Left renal cortex interstitium (tissue), 4 donors: ENCODE measurements at places on chromosomes 11 and 22.

DNA sequence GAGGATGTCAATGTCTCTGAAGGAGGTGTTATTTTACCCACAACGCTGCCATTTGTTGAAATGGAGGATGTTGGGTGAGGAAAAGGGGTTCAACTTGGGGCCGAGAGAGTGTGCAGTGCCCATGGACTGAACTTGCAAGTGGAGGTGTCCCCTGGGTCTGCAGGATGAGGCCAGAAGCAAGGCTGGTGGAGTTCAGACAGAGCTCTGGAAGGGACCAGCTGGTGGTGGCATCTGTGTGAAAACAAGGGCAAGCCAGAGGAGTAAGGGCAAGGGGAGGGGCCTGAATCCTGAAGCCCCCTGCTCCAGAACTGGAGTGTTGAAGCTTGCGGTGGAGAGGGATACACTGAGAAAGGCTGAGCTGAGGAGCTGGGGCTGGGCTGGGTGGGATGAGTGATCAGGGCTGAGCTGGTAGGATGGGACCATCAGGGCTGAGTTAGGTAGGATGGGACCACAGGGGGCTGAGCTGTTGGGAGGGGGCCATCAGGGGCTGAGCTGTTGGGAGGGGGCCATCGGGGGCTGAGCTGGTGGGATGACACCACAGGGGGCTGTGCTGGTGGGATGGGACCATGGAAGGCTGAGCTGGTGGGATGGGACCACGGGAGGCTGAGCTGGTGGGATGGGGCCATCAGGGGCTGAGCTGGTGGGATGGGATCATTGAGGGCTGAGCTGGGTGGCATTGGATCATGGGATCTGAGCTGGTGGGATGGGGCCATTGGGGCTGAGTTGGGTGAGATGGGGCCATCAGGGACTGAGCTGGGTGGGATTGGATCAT lies 13.4 kb upstream of the CTSD start:
- no peak for DNase-seq

- DNase-seq: no peak
Measured at GRCh38 chr22:17552737-17553136, 10.6 kb upstream of the SLC25A18 start.

DNA sequence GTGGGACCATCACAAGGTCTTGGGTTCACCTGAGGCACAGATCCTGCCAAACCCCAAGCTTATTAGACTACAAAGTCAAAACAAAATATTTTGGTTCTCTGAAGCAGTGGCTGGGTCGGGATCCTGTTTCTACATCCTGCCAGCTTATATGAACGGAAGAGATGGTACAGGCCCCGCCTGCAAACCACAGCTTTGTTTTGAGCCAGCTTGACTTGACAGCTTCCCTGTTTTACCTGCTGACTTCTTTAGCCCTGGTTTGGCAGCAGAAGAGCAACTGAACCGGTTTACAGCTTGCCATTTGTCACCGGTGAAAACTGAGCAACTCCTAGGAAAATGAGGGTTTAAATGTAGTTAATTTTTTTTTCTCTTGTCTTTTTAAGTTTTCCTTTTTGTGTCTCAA lies 11.4 kb downstream of the PACS1 start:
- no peak for DNase-seq

GRCh38 chr11:64774144-64774543 lies 4.2 kb downstream of the SF1 start:
- no peak for DNase-seq

GRCh38 chr22:45686004-45686403 lies 14.4 kb downstream of the ATXN10 start:
- DNase-seq: no peak

DNA sequence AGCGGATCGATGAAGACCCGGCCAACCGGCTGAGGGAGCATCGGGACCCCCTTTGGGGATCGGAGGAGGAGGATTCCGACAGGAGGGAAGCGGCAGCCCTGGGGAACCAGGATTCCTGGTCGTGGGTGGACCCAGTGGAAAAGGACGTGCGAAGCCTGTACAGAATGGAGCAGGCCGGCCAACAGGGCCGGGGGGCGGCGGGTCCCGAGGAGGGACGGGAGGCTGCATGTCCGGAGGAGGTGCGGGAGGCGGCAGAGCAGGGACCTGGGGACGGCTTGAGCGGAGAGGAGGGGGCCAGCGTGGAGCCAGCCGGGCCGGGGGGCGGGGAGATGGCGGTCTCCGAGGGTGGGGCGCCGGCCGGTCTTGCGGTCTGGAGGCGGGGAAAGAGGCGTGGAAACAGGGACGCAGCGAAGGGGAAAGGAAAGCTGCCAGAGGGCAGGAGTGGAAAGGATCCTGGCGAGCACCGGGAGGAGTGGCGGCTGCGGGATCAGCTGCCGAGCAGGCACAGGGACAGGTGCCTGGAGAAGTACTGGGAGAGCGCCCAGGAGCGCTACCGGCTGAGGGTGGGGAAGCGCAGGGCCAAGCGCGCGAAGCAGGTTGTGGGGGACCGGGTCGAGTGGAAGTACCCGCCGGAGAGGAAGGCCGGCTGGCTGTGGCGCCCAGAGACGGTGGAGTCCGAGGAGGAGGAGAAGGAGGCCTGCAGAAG lies at the start of gene ANO5:
TSS of gene ANO5 (plus strand) at position 444 of the 706 bp plus-strand sequence. CDS start 408 bp downstream, outside the sequence.
- DNase-seq: peak; percentile 2

DNA sequence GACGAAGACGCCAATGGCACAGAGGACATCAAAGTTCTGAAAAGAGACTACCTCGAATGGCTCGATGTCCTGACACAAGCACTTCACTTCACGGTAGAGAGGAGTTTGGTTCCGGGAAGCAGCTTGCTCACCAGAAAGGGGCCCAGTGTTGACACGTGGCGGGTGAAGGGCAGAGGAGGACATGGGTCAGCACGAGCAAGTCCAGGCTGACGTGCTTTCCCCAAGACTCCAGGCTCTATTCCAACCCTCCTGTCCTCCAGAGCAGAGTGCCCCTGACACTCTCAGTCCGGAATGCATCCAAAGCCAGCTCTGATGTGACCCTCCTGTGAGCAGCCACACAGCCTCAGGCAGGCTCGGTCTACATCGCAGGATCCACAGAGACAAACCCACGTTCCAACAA lies 77.5 kb upstream of the BID start:
- DNase-seq: no peak

DNA sequence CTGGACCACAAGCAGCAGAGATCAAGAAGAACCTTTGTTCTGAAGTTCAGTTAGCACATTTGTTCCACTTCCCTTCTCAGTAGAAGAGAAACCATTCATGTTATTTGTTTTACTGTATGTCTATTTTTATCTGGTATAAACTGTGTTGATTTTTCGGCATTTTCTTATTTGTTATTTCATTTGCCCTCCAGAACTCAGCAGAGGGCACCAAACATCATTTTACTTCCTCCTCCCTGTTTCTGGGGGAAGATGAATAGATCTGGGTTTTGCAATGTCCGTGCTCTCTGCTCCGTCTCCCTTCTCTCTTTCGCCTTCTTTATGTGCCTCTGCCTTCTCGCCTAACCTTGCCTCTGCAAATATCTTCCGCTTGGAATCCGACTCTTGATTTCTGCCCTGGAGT lies 366.9 kb downstream of the NTM start:
- no peak for DNase-seq

DNA sequence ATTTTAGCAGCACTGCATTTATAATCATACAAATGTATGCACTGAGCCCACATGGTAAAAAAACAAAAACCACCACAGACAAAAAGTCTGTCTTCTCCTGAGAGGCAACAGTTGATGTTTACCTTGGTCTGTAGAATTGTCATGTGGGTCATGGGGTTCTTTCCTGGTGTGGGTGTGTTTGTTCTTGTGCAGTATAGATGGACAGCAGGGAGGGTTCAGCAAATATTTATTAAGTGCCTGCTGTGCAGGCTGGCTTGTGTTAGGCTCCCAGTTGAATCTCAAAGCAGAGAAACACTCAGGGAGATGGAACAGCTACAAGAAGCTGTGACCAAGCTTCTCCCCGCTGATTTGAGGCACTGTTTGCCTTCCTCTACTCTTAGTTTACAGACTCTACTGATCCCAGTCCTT lies 82.2 kb downstream of the PISD start:
- DNase-seq: no peak

DNA sequence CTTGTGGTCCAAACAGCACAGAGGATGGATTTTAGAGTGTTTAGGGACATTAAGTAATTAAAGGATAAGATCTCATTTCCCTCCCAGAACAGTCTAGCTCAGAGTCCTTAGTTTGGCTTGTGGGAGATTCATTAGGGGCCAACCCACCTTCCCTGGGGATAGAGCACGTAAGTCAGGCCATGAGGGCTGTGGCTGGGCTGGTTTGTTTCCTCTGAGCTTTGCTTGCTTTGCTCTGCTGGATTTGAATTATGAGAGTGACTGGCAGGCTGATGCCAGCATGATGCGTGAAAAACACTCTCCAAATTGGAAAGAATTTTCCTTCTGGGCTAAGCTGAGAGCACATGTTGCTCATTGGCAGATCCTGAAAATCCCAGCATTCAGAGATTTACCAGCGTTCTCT lies 84.7 kb upstream of the HEPHL1 start:
- DNase-seq: no peak

DNA sequence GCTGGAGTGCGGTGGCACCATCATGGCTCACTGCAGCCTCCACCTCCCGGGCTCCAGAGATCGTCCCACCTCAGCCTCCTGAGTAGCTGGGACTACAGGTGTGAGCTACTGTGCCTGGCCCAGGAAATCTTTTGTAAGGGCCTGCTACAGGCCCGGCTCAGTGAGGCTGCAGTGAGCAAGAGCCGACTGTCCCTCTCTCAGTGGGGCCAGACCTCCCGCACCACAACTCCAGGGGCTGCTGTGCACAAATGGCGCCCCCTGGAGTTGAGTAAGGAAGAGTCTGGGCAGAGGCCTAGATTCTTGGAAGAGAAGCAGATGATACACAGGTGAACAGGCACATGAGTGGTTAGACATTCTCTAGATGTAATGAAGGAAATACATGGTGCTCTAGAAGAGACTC lies 7.0 kb downstream of the SERHL2 start:
- no peak for DNase-seq

GRCh38 chr11:127619946-127620345 lies 619.4 kb upstream of the KIRREL3 start:
- no peak for DNase-seq

- no peak for DNase-seq
Measured at GRCh38 chr11:15053191-15053685, 20.2 kb upstream of the CALCB start.

DNA sequence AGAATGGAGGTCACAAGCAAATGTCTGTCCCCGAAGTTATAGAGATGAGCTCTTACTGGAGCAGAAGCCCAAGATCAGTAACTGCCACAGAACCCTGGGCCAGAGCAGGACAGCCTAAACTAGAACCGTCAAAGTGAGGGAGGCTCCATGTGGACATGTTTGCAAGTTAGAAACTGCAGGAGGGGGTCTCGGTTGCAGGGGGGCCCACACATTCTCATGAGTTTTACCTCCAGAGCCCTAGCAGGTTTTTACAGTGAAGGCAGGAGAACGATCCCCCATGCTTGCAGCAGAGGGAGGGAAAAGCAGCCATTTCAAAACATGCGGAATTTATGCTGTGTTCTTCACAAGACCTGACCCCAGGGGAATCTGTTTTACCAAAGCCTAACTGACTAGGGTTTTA lies 133.5 kb upstream of the B3GAT1 start:
- DNase-seq: no peak

- DNase-seq: no peak
Measured at GRCh38 chr11:124736736-124737135, 3.0 kb upstream of the NRGN start.

- DNase-seq: no peak
Measured at GRCh38 chr22:28418008-28418407, 261.6 kb downstream of the TTC28 start.

GRCh38 chr11:31477528-31478222 lies 31.7 kb downstream of the IMMP1L start:
- no peak for DNase-seq

- no peak for DNase-seq
Measured at GRCh38 chr11:58034471-58034870, 3.7 kb downstream of the OR6Q1 start.

DNA sequence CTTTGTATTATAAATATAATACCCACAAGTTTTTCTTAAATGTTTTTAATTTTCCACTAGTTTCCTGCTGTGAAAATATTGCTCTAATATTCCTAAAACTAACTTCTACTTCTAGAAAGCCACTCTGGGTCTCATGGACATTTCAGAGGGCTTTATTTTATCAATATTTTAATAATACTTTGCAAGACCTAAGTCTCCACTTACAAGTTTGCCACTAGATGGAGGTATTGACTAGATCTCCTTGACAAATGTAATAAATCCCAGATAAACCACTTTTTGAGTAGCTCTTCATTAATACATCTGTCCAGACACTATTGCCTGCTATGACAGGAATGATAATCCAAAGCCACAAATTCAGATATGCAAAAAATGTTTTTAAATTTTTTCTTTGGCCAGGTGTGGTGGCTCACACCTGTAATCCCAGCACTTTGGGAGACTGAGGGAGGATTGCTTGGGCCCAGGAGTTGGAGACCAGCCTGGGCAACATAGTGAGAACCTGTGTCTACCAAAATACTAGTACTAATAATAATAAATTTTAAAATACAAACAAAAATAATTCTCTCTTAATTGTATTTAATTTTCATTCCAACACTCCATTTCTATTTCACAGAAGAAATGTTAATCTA lies 3.5 kb upstream of the ACAT1 start:
- no peak for DNase-seq

DNA sequence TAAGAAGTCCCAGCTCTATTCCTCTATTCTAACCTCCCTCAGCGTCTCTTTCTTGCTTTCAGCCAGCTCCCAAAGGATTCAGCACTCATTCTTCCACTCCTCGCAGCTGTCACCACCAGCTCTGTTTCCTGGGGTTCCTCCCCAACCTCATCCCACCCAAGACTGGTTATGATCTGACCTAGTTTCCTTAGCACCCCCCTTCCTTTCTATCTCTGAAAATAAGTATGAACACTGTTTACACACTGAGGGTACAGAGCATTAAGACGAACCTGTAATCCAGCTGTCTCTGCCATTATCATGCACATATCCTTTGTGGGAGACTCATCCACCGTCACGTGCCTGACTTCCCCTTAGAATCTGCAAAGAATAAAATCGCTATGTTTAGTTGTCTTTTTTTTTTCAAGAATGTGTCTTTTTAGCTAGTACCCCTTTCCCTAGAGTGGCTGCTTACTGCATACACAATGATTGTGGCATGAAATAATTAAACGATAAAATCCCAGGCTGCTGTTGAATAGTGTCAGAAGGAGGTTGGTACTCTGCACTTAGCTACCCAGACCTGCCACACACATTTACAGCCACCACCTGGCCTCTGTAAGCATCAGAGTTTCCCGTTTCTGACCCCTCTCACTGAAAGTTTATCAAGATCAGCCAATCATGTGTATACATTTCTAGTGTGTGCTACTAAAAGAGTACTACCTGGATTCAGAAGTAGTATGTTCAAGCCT lies 26.9 kb upstream of the CSTF3 start:
- DNase-seq: no peak

- DNase-seq: no peak
Measured at GRCh38 chr11:121452609-121453150, at the start of gene SORL1-AS1. SORL1-AS1 (minus strand) TSS chr11:121452967.
